NCI-H1930 (cell line): ENCODE measurements at places on chromosomes 6 and 20.

- DNase-seq = no peak
These were observed 172.9 kb downstream of the MCHR2 start for GRCh38 chr6:99821164-99821563.

- no peak for DNase-seq
These were observed 281.0 kb upstream of the SULF2 start for GRCh38 chr20:48066246-48066645.

DNA sequence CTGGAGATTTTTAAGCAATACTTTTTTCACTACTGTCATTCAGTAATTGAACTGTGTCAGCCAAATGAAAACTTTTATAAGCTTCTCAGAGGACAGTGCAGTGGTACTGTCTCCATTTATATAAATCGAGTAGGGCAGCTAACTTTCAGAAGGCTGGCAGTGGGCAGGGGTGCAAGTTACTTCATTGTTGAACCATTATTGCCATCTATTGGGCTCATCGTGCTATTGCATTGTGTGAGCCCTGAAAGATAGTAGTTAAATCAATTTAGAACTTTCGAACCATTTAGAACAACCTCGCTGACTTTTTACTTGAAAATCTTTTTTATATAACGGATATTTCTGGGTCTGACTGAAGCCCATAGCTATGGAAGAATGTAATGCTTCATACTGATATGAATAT lies 347.8 kb upstream of the PLCB4 start:
- peak; percentile 54 for DNase-seq

GRCh38 chr20:45372241-45372640 lies 5.9 kb downstream of the TP53TG5 start:
- DNase-seq = no peak

GRCh38 chr20:46377518-46377917 lies 28.9 kb downstream of the ELMO2 start:
- no peak for DNase-seq

- DNase-seq = no peak
These were observed 1027.2 kb upstream of the GJE1 start for GRCh38 chr6:141105481-141105880.

- no peak for DNase-seq
These were observed 46.9 kb upstream of the ENPP5 start for GRCh38 chr6:46217671-46218131.

DNA sequence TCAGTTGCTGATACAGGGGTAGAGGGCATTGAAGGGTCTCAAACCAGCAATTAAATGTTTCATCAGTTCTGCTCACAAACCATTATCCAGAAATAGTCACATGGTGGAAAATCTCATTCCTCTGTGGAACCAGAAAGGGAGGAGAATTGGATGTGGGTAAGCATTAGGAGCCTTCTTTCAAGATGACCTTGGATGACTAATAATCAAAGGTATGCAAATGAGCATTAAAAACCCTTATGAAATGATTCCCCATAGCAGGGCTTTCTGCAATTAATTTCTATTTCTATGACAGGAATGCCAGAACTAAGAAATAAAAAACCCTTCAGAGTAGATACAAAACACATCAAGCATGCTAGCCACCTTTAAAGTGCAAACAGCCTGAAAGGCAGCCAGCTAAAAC lies 37.4 kb upstream of the HCRTR2 start:
- no peak for DNase-seq

- DNase-seq = peak; percentile 5
These were observed 408.4 kb downstream of the PKHD1 start for GRCh38 chr6:51678905-51679620.

GRCh38 chr20:17841751-17842215 lies 126.8 kb downstream of the SNX5 start:
- DNase-seq = no peak

GRCh38 chr6:145929037-145929633 lies 35.0 kb downstream of the SHPRH start:
- no peak for DNase-seq

DNA sequence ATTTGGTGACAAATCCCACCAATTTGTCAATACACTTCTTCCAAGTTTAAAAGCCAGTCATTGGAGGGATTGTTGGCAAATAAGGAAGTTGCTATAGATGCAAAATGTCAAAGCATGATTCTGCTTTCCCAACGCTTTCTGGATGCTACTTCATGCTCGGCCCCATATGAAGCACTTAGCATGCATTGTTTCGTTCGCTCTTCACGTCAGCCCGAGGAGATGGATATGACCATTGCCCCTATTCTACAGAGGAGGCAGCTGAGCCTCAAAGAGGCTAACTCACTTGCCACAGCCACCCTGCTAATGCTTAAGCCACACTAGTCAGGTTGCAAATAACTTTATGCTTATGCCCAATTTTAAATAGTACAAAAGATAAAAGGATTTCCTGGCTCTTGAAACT lies 2.8 kb upstream of the NXT1 start:
- DNase-seq = no peak

GRCh38 chr6:69942485-69942884 lies 76.1 kb downstream of the COL19A1 start:
- no peak for DNase-seq
